ENCODE measurements at places on chromosomes 11 and 22. TPM values are rescaled to one million over a fixed set of nuclear protein-coding genes. Genes with fewer than 3 reads are reported as not detected.

Gene FOSL1
- not detected for total RNA-seq

Gene MRGPRE
- not detected for total RNA-seq

Gene MGAT3
- 42.9 TPM for total RNA-seq

Gene OR52I1
- not detected for total RNA-seq

Gene PANX2
- 4.8 TPM for total RNA-seq

Gene MMP12
- total RNA-seq = not detected
